Central memory CD8-positive, alpha-beta T cell (primary cell): ENCODE measurements at places on chromosomes 11 and 22.

- peak; percentile 52 for DNase-seq
These were observed 12.1 kb downstream of the GATD1 start for GRCh38 chr11:765025-765801.

DNA sequence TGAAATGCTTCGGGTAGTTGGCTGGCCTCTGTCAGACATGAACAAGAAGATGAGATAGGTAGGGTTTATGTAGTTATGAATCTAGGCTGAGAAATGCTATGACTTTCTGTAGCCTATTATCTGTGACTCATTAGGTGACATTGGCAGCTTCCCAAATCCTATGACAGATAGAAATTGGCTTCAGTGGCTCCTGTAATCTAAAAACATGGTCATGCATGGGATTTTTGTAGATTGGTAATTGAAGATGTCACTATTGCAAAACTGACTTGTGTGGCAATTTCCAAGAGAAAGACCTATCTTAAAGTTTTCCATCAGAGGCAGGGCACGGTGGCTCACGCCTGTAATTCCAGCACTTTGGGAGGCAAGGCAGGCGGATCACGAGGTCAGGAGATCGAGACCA is 29.4 kb upstream of the GRIK4 start:
- no peak for DNase-seq

GRCh38 chr11:118304227-118304567 is 333 bp upstream of the CD3E start:
- DNase-seq: no peak

DNA sequence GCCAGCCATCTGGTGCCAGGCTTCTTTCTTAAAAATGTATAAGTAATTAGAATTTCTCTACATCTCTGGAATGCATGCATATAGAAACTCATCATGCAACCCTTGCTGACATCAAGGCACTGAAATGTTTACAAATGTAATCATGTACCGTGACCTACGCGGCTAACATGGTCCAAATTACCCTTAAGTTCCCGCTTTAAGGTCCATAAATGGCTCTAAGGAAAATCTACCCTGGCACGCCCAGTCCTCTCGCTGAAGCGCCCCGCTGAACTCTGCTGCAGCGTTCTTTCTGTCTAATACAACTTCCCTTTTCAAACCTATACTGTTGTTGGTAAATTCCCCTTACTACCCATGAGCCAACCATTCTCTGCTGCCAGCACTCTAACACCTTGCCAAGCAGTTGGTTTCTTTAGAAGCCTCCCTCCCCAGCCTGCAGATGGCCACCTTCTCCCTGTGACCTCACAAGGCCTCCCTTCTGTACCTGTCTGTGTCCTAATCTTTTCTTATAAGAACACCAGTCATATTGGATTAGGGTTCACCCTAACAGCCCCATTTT is 13.5 kb upstream of the HMOX1 start:
- no peak for DNase-seq

DNA sequence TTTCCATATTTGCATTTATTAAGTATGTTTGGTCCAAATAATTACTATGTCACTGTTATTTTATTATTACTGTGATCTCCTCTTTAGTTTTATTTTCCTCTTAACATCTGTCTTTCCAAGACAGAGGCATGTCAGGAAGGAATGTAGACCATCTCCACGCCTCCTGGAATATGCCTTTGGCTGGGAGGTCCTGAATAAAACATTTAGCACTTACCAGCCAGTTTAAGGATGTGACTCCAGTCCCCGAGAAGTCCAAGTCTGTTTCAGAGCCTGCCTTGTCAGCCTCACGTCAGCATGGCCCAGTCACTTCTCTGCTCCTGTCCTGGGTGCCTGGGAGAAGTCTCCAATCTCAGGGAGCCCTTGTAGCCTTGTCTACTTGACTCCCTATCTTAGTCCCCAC is 74.5 kb downstream of the NCAM1 start:
- no peak for DNase-seq

GRCh38 chr11:66607126-66607834 is 9.2 kb upstream of the RBM14 start:
- DNase-seq: no peak

GRCh38 chr22:36565686-36566085 is 36.7 kb upstream of the EIF3D start:
- DNase-seq: no peak

GRCh38 chr11:128053981-128054931 is 533.1 kb downstream of the ETS1 start:
- DNase-seq: no peak

GRCh38 chr11:109390752-109391151 is 31.2 kb upstream of the C11orf87 start:
- DNase-seq: no peak

DNA sequence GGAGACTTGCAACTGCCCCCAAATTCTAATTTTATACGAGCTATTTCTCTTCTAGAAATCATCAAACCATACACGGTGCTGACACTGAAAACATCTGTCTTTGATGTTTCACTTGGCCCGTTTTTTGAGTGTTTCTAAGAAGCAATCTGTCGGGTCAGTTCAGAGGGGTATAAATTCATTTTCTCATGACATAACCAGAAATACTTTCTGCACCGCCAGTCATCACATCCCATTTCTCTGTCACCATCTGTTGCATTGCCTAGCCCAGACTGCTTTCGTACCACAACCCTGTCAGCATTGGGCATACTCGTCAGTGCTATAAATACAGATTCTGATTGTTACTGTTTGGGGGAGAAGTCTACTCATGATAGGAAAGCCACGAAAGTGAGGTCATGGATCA is 63.1 kb upstream of the CCDC90B start:
- no peak for DNase-seq

DNA sequence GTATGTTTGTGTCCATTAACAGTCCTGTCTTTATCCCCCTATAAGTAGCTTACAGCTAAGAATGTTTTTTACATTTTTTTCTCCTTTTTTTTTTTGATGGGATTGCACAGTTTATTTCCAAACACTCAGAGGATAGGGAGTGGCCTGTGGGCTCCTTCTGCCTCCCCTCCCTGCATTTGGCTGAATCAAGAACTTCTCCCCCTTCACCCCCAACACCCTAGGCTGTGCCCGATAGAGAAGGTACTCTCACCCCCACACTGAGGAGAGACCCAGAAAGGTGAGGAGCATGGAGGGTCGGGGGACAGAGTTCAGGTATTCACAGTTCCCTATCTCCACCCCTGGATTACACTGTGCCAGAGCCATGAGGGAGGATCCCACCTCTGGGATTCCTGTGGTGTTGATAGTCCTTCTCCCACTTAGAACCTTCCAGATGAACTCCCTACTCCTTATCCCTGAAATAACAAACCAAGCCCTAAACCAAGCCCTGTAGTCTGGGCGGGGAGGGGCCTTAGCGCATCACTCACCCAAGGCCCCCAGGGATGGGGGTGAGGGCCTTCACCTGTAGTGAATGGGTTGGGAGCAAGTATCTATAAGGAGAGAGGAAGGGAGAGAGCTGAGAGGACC is 97.1 kb downstream of the ADAMTS15 start:
- DNase-seq: no peak

DNA sequence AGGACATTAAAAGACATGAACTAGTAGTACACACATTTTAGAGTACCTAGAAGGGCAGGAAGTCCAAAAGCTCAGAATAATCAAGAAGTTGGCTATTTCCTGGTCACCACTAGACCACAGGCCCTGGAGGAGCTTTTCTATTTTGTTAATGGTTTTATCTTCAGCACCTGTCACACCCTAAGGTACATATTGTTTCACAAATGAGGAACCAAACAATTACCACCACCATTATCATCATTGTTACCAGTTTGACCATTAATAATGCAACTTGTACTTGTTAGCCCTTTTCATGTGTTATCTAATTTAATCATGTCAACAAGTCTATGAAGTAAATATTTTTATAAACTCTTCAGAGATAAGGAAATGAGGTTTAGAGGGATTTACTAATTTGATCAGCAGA is 4.9 kb downstream of the MRPL48 start:
- no peak for DNase-seq

DNA sequence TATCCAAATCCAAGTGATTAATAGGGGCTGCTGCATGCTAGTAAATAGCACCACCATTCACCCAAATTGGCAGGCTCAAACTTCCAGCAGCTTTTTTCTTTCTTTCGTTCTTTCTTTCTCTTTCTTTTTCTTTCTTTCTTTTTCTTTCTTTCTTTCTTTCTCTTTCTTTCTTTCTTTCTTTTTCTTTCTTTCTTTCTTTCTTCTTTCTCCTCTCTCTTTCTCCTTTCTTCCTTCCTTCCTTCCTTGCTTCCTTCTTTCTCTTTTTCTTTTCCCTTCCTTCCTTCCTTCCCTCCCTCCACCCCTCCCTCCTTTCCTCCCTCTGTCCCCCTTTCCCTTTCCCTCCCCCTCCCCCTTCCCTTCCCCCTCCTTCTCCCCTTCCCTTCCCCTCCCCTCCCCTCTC is 81.5 kb downstream of the PDE3B start:
- DNase-seq: no peak

GRCh38 chr11:85774256-85775101 is 36.5 kb downstream of the SYTL2 start:
- DNase-seq: no peak

DNA sequence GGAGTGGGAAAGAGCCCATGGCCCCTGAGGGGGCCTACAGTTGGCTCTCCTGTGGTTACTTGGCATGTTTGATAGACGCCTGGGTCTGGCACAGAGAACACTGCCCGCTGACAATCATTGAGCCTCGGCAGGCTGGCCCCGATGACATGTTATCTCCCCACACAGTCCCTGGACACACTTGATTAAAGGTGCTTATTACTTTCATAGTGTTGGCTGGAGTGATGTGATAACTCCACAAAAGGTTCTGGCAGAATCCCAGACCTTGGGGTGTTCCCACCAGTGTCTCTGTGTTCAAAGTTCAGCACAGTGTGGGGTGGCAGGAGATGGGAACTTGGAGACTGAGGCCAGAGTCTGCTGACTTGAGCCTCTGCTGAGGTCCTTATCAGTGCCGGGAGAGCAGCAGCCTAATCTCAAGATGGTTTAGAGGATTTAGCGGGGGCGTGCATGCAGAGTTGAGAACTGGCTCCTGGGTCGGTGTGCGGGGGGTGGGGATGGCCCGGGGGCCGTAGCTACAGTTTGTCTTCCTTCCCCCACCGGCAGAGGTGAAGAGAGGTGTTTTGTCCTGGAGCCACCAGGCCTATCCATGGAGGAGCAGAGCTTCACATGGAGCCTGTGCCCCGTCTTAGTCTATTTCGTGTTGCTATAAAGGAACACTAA is 22.5 kb downstream of the PARVB start:
- no peak for DNase-seq

DNA sequence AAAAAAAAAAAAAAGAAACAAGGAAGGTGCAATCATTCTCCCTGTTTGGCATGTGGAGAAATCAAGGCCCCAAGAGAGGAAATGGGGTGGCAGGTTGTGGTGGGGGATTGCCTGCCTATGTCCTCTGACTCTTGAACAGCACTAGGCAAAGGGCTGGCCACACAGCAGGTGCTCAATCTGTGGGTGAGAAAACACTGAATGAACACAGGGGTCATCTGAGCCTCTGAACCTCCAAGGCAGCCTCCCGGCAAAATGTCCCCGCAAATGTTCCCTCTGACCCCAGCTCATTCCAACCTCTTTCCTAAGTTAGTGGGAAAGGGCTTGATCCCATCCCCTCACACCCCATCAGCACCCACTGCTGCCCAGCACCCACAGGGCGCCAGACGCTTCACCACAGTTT is 4.6 kb downstream of the PLA2G6 start:
- DNase-seq: no peak
